ENCODE measurements at places on chromosomes 3 and 15.

- peak; percentile 78 for DNase-seq
These were observed at the start of gene PLCL2 for GRCh38 chr3:16884748-16885592. Gene PLCL2, plus strand, starts transcription at chr3:16884955. Its CDS starts 85 bp downstream, at chr3:16885040.

GRCh38 chr3:162492446-162493081 is 996.0 kb downstream of the OTOL1 start:
- no peak for DNase-seq

DNA sequence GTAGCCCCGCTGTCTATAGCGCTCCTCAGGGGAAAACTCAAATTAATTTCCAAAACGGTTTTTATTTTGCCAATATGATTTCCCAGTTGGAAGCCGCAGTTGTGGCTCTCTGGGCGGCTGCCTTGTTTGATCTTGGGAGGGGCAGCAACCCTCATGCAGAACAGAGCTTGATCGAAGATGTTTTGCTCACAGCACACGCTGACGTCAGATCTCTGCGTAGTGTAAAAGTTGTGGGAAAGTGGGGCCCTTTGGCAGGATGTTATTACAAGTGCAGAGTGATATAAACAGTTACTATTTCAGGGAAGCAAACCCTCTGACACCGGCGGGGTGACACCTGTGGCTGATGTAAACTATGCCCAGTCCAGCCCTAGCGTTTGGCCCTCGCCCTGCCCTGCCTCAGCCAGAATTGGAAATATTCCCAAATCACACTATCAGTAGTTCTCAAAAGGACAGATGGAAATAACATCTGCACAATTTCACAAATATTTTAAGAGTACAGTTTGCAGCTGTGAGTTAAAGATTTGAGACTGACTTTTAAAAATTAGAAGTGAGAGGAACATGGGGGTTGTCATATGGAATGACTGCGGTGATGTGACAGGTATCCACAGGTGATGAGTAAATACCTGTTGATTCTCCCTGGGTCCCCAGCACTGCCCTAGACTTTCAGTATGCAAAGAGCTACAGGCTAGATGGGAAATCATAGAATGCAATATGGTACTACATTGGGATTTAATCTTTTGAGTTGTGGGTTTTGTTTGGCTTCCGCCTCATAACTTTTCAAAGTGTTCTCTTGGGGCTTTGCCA is 1.7 kb downstream of the SYNM start:
- DNase-seq, result peak; percentile 38

GRCh38 chr3:146131616-146132410 is 29.2 kb downstream of the PLOD2 start:
- no peak for DNase-seq

- DNase-seq, result no peak
These were observed 34.6 kb upstream of the CMSS1 start for GRCh38 chr3:99783011-99783573.

- DNase-seq, result no peak
These were observed 4.8 kb upstream of the DAZL start for GRCh38 chr3:16609927-16610580.

DNA sequence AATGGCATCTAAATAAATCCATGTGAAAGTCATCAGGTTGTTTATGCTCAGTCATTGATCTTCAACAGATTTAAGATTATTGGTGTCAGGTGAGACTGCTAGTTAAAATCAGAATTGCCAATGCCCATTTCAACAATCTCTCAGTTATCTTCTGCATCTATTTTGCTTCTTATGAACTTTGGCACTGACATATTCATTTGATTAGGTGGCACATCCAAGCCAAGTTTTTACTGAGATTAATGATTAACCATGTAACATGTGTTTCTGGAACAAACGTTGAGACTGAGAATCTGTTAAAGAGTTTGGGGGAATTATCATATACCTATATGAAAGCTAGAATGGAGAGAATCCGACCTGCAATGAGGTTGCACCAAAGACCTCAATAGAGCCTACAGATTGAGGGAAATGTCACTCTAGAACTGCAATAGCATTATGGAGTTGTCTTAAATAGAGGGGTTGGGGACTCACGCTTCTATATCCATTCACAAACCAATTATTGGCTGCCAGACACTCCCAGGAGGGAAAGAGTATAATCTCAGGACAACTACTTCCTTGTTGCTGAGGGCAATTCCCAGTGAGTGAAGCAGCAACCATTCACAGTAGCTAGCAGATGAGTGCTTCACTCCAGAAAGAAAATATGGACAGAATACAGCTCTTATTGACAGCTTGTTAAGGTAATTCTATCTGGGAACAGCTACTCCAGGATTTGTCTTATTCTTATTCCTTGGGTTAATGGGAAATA is 891.3 kb downstream of the SQOR start:
- DNase-seq, result no peak

DNA sequence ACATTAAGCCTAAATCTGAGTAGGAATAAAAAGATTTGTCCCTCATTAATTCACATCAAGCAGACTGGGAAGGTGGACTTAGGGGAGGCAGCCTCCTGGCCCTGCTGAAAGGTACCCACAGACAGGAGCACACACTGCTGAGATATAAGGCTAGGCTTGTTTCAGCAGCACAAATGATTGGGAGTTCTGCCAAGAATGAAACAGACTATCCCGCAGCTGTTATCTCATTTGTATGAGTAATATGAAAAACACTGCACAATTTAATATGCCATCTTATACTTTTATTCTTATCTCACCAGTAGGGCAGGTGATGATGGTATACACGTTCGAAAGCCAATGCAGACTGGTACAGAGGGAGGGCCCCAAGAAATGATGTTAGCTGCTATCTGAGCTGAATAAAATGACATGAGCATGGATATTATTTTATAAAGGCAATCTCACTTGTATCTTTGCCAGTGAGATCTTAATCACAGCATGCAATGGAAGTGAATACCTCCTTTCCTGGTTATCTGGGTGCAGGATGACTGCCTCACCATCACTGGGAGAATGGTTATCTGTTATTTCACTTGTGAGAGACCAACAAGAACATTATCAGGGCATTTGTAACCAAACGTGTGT is 258.7 kb upstream of the PPP2R3A start:
- DNase-seq, result no peak

DNA sequence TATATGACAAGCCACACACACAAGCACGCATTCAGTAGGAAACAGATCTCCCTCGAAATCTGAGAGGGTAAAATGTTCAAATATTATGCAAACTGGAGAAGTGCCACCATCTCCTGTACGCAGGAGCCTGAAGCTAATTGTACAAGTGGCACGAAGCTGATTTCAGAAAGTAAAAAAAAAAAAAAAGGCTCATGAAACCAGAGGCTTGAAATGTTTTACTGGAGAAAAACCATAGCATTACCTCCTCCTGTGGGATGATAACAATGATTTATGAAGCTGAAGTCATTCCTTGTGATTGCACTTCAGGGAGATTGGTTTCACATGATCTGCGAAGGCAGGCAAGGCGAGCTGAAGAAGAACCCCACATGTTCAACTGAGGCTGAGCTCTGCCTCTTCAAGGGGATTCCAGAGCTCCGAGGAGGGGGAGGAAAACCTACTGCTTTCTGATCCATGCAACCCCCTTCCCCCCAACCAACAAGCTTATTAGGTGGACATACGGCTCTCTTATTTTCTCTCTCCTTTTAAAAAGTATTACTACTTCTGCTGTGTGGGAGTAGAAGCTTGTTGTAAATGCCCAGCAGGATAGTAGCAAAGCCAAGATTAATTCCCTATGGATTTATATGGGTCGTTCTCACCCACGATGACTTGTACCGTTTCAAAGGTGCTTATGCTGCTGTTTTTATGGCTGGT is 101.1 kb downstream of the GREM1 start:
- no peak for DNase-seq

DNA sequence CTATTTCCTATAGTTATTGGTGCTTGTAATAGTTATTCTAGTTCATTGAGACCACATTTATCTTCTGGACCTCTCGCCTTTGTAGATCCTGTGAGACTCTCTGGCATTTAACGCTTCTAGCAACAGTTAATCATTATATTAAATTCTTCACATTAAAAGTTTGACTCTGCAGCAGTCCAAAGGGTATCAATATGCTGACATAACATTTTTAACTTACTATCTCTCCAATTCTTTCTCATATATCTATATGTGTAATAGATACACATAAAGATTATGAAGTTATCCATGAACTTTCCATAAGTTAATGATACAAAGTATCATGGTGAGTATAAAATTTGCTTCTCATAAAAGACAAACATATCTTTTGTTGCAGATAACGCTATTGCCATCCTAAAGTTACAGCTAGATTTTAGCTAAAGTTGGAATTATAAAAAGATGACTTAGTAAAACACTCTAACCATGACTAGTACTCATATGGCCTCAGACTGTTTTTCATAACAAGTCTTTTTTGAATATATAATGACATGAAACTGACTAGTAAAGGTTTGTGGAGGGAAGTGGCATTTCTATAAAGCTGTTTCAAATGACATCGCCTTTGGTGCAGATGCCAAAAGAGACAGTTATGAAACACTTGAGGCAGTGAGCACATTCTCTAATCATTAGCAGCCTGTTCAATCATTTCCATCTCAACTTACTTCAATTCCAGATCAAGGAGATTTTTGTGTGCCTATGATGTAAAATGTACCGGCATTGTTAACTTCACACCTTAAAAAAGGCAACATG is 379.3 kb upstream of the CBLB start:
- no peak for DNase-seq

- DNase-seq, result no peak
These were observed 753 bp downstream of the INAFM2 start for GRCh38 chr15:40323953-40324937.

- DNase-seq, result no peak
These were observed 915 bp upstream of the CALML4 start for GRCh38 chr15:68205954-68206539.

DNA sequence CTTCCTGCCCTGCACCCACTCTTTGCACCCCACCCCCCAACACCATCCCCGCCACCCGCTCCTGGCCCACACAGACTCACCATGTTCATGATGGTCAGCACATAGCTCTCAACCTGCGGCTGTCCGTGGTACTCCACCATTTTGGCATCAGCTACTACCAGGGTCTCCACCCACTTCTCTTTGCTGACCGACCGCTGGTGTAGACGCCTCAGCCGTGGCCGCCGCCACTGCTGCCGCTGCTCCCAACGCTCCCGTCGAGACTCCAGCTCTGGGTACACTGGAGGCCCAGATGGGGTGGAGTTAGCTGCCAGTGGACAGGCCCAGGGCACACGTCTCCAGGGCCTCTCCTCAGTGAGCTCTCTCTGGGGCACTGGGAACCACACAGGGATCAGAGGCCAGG is 14.8 kb downstream of the ADAMTS7 start:
- no peak for DNase-seq

GRCh38 chr15:85757939-85758654 is 36.6 kb downstream of the KLHL25 start:
- DNase-seq, result no peak

GRCh38 chr15:42163947-42164550 is 7.6 kb upstream of the PLA2G4F start:
- DNase-seq, result no peak

DNA sequence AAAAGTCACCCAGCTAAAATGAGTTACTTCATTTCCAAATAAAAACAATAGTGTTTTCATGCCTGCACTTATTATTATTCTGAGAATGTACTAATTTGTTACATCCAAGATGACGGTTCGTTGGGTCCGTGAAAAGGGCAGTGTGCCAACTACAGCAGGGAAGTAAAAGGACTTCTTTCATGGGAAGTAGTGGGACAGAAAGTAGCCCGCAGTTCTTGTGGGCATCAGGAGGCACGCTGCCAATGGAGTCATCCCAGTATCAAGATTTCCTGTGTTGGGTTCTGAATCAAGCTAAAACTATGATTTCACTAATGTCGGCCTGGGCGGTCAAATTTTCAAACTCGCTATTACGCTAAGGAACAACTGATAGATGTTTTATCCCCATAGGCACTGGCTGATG is 254.5 kb upstream of the SOX2 start:
- no peak for DNase-seq

DNA sequence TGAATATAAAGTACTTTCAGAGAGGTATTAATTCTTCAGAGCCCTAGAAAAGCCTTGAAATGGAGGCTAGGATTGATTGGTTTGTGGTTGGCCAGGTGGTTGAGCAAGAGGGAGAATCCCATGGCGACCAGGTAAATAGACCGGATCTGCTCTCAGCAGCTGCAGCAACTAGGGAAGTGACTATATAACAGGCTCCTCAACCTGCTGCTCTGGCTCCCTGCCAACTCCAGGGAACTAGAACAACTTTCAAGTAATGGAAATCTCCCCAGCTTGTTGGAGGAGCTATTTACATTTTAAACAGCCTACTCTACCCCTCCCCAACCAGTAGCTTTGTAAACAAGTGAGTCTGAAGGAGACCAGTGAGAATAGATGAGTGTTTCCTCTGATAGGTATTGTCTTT is 121.8 kb upstream of the CADM2 start:
- DNase-seq, result no peak

All from central memory CD4-positive, alpha-beta T cell (primary cell).